ENCODE measurements at places on chromosomes 4 and X.

- DNase-seq: no peak
These were observed 66.3 kb downstream of the ABLIM2 start for GRCh38 chr4:8092282-8092681.

GRCh38 chr4:16415751-16416150, 189.5 kb upstream of the TAPT1 start:
- DNase-seq: no peak

- no peak for DNase-seq
These were observed 34.5 kb downstream of the PALLD start for GRCh38 chr4:168531305-168531704.

- no peak for DNase-seq
These were observed 50.8 kb downstream of the TMEM165 start for GRCh38 chr4:55446578-55446922.

DNA sequence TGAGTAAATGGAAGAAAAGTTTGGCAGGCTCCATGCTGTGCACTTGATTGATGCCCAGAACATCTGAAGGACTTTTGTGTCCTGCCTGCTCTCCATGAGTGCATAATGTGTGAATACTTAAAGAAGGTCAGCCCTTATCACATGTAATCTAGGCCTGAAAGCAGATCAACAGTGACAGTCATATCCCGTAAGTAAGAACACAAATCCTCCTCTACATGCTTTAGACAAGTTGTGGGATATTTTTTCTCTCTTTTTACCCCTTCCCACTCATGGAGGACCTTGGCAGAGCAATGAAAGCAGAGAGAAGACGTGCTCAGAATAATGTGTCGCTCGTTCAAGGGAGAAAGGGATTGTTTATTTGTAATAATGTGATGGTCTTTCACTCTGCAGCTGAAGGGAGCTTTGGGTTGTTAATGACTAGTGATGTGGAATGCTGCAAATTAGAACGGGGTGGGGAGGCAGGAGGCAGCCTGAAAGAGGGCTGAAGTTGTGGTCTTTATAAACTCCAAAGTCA, 286.6 kb downstream of the BMPR1B start:
- DNase-seq: no peak

DNA sequence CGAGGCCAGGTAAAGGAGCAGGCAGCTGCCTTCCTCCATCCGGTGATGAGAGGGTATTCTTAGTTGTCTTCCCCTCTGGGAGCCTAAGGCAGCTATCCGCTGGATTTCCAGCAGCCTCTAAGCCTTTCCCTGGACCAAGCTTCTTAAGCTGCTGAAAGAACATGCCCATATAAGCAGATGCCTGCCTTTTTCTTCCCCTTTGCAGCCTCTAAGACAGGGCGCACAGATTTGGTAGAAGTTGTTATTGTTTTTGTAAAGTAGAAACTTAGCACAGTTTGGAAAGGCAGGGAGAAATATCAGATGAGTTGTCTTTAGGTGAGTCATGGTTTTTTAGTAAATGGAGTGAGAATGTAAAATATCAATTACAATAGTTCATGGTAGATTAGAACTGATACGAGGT, 210.8 kb downstream of the ARHGAP10 start:
- DNase-seq: no peak

GRCh38 chr4:99234331-99235010, 15.4 kb upstream of the ADH6 start:
- DNase-seq: no peak

DNA sequence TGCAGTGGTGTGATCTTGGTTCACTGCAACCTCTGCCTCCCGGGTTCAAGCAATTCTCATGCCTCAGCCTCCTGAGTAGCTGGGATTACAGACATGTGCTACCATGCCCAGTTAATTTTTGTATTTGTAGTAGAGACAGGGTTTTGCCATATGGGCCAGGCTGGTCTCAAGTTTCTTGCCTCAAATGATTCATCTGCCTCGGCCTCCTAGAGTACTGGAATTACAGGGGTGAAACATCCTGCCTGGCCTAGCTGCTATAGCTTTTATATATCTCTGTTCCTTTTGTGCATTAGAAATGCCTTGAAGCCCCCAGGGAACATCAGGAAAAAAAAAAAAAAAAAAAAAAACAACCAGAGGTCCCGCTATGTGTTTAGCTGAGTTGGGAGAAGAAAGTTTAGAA, 34.8 kb downstream of the UBE2K start:
- DNase-seq: no peak

- DNase-seq: no peak
These were observed 10.3 kb downstream of the AKAP17A start for GRCh38 chrX:1601768-1602085.

DNA sequence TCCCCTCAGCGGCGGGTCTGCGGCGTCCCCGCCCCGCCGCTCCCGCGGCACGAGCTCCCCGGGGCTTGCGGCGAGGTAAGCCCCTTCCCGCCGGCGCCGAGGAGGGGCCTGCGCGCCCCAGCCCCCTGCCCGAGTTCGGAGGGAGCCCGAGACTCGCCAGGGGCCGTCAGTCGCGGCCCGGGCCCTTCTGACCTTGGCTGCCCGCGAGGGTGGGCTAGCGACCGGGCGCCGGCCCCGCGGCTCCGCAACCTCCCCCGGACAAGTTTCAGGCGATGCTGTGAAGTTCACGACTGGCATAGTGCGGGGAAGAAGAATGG, 554 bp downstream of the CDKL5 start:
- DNase-seq: no peak

DNA sequence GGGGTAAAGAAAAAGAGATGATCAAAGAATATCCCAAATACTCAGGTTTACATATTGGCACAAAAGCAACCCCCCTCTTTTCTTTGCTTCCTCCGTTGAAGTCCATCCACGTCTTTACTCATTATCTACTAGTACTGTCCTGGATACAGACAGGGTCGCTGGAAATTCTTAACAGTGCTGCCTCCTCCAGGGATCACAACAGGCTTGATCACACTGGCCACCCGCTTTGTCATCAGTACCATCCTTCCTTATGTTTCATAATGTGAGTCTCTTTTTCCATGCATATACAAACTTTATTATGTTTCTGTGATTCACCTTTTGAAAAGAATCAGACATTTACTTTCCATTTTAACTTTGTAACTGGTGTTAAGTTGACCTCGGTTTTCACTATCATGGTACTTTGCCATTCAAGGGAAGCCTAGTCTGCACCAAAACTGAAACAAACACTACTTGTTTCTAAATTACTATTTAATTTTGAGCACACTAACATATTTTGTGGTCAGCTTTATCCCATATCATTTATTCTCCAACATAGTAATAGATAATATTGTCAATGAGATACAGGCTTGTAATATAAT, 387.5 kb upstream of the PPP1R2C start:
- no peak for DNase-seq

- DNase-seq: no peak
These were observed 34.7 kb downstream of the NOP14 start for GRCh38 chr4:2928242-2929176.

DNA sequence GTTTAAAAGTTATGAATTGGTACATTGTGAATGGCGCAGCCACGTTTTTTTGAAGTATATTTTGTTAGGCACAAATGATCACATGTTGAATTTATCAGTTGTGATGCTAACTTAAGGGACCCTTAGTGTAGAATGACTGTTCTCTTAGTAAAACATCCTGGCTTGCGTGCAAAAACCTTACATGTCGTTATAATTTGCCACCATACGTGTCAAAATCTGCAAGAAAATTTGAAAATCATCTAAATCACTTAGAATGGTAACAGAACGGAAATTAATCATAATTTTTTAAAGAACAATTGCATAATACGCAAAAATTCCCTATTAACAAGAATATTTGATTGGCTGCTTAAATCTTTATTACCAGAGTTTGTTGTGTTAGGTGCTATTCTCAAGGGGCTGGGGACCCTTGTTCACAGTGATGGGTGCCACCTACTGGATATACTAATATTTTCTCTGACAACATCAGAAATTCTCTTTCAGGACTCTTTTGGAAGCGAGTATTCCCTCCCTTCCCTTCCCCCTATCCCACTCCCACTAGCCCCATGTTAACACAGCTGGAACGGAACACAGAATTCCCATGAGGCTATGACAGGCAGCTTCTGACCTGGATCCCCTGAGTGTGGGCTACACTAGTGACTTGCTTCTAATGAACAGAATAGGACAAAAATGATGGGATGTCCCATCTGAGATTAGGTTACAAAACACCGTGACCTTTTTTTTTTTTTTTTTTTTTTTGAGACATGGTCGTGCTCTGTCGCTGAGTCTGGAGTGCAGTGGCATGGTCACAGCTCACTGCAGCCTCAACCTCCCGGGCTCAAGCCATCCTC, 71.8 kb downstream of the SUPT20HL2 start:
- peak; percentile 6 for DNase-seq

DNA sequence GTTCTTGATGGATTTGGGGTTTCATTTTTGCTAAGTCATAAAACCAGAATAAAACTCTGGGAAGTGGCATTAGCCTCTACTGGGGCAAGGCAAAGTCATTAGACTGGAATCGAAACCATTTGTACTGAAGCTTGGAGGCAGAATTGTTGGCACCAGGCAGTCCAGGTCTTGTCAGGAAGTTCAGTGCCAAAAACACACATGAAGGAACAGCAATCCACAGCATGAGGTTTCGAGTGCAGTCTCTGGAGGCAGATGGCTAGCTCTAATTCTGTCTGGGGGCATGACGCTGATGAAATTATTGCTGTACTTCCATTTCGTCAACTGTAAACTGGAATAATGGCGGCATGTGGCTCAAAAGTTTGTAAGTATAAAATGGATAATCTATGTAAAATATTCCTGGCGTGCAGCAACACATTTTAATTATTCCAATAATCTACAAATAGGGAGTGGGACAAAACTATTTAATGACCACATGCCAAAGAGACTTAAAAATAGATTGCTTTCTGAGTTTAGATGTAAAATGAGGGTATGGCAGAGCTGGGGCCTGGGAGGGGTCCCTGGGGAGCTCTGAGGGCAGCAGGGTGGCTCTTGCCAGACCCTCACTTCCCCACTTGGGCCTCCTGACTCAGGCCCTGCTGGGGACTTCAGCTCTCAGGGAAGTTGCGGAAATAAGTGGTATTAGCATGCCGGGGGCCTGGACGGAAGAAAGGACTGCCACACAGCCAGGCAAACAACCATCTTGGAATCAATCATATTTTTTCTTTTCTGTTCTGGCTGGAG, 18.8 kb upstream of the CENPU start:
- no peak for DNase-seq

DNA sequence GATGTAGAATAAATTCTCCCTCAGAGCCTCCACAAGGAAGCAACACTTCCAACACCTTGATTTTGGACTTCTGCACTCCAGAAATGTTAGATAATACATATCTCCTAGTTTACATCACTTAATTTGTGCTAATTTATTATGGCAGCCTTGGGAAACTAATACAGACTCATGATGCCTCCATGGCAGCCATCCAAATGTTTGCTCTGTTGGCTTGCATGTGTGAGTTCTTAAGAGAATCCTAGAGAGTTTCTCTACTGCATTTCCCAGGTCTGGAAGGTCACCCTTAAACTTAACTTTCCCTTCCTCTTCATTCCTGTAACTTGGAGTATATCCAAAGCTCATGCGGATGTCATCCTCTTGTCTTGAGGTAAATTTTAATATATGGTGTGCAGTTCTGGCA, 956.1 kb downstream of the ADGRL3 start:
- DNase-seq: no peak

DNA sequence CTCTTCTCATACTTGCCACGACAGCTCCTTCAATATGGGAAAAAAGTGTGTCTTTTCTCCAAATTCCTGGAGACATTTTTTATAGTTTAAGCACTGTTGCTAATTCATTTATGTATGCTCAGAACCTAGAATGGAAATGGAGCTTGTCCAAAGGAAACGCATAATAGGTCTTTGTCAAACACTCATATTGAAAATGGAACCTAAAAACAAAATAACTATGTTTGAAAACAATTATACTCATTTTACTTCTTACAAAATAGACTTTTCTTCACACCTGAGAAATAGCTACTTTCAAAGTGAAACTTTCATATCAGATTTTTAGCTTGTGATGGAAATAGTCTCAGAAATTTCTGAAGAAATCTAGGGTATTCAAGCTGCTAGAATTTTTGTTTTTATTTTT, 529.7 kb upstream of the BOD1L1 start:
- no peak for DNase-seq

GRCh38 chrX:83819304-83819703, 41.6 kb upstream of the CYLC1 start:
- no peak for DNase-seq

GRCh38 chr4:59698041-59698440, 1502.1 kb upstream of the ADGRL3 start:
- DNase-seq: no peak

- DNase-seq: no peak
These were observed 63.5 kb downstream of the ANAPC4 start for GRCh38 chr4:25440478-25441030.

- DNase-seq: no peak
These were observed 83.2 kb downstream of the SHROOM3 start for GRCh38 chr4:76518241-76518640.

DNA sequence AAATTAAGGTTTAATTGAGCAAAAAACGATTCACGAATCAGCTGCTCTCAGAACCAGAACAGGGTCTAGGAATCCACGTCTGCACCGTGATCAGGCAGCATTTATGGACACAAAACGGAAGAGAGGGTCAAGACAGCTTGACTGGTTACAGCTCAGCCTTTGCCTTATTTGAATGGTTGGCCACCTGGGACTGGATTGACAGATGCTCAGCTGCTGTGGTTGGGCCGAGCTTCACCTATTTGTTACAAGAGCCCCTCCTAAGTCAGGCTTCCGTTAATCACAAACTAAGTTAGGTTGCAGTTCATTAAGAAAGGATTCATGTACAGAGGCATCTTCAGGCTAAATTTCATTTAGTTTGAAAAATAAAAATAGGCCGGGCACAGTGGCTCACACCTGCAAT, 50.6 kb upstream of the MAN2B2 start:
- no peak for DNase-seq

GRCh38 chr4:73844345-73844744, 7.9 kb downstream of the CXCL6 start:
- no peak for DNase-seq

- no peak for DNase-seq
These were observed 20.0 kb upstream of the MBNL3 start for GRCh38 chrX:132508834-132509233.

GRCh38 chr4:2461246-2461960, 7.5 kb upstream of the RNF4 start:
- no peak for DNase-seq

DNA sequence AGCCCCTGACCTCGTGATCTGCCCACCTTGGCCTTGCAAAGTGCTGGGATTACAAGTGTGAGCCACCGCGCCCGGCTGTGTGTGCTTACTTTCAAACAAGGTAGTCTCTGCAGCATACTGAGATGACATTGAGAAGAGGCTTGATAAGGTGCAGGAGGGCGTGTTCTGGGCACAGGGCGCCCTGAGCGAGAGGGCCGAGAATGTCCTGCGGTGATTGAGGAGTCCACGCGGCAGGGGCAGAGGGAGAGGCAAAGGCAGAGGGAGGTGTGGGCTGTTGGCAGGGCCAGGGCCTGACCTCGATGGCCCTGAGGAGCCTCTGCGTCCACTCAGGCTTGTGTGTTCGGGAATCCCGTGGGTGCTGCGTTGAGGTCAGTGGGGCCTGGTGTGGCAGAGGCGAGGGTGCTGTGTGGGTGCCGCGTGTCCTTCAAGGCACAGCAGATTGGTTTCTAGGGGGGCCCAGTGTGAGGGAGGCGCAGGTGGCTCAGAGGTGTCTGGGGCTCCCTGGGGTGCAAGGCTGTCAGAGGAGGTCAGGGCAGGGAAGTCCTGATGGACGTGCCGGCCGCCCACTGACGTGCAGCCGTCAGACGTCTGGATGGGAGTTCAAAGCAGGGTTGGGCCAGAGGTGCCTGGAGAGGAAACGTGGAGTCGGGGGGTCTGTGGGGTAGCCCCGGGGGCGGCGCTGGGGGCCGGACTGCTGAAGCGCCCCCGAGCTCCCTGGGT, 12.1 kb downstream of the PCGF3 start:
- no peak for DNase-seq

GRCh38 chr4:103719105-103719829, 518 bp downstream of the TACR3 start:
- DNase-seq: no peak

- DNase-seq: no peak
These were observed 37.7 kb upstream of the RAB33B start for GRCh38 chr4:139416073-139416673.

Data from NCI-H774 (cell line).